ENCODE measurements at places on chromosomes 3 and 15. TPM values are rescaled to one million over a fixed set of nuclear protein-coding genes. Genes with fewer than 3 reads are reported as not detected.

The RPL29 gene
- total RNA-seq, result 1,860 TPM

The SNX22 gene
- total RNA-seq, result 1.9 TPM

The EPM2AIP1 gene
- total RNA-seq, result 13.0 TPM

The CCDC54 gene
- total RNA-seq, result not detected

The PLSCR5 gene
- not detected for total RNA-seq

The CSNK1G1 gene
- 13.9 TPM for total RNA-seq

The ITIH1 gene
- not detected for total RNA-seq

The PLA2G4B gene
- 4.4 TPM for total RNA-seq

The CCR3 gene
- total RNA-seq, result not detected

The EXD1 gene
- total RNA-seq, result not detected
